Activated naive CD4-positive, alpha-beta T cell treated with anti-CD3 and anti-CD28 coated beads, Interleukin-2, amount 50 U/mL, for 72 hours (primary cell): ENCODE measurements at places on chromosomes 6 and 20. TPM values are rescaled to one million over a fixed set of nuclear protein-coding genes. Genes with fewer than 3 reads are reported as not detected.

Gene PLCB1
- total RNA-seq = 0.56 TPM

Gene BANF2
- not detected for total RNA-seq

DNA sequence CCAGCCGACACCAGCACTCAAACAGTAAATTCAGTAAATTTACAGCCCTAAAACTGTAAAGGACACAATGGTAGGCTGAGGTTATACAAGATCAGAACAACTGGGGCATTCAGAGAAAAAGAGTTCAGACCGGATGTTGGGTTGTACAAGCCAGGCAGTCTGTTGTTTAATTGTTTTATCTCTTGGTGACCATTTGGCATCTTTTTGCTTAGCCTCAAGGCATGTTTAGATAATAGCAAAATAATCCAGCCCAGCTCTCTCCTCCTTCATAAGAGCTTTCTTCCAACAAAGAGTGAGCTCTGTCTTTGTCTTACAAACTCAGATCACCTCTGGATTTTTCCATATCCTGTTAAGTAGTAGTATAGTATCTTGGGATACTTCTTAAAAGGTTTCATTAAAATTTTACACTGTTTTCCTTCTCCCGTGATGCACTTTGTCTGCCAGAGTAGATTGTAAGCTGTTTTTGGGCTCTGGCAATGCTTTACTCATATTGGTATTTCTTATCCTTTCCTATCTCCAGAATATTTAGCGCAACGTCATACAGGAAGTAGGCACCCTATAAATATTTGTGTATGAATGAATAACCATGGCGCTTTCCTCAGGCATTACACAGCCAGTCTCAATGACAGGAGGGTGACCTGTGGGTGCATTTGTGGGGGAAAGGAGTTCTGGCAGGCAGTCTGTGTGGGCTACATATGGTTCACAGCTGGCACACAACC, 35.6 kb upstream of the TRAM2 start:
- DNase-seq = no peak

GRCh38 chr6:114008331-114008730, 37.4 kb upstream of the HDAC2 start:
- DNase-seq = no peak

- DNase-seq = no peak
Observed at GRCh38 chr6:1599469-1599868, 10.2 kb upstream of the FOXC1 start.

DNA sequence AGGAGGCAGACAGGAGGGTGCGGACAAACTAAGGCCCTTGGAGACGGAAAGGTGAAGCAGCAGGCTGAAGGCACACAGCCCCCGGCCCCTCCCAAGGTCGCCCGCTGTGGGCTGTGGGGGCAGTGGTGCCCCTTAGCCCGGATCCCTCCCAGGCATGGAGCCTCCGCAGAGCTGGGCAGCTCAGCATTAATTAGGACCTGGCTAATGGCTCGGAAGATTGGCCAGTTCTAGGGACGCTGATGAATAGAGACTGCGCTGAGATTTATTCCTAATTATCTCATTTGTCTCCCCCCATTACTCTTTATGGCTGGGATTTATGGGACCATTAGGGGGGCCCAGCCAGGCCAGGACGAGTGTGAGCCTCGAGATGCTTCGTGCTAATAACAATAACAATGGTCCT, 20.4 kb downstream of the MDFI start:
- no peak for DNase-seq

DNA sequence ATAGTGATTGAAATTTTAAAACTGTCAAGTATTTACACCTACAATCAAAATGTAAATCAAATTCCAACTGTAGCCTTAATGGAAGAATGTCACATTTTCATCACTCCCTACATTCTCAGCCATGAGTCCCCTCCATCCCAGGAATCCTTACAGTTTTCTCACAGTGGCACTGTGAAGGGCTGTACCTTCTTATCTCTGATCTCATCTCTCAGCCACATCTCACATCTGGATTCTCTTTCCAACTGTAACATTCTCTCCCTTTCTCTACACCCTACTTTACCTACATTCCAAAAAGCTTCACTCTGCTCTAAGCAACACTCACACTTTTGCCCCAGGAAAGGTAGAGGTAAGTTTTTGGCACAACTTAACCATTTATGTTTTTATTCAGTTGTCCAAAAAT, 8.9 kb upstream of the MARCKS start:
- no peak for DNase-seq

Gene VGLL2
- total RNA-seq = not detected

Gene HCK
- total RNA-seq = not detected

Gene ELOVL5
- total RNA-seq = 84.6 TPM

- no peak for DNase-seq
Observed at GRCh38 chr6:35083507-35083906, 57.6 kb downstream of the TCP11 start.

- DNase-seq = no peak
Observed at GRCh38 chr6:158863646-158864045, 44.5 kb upstream of the EZR start.
